Lung (tissue), 17 donors: ENCODE measurements at places on chromosomes 1 and 21.

DNA sequence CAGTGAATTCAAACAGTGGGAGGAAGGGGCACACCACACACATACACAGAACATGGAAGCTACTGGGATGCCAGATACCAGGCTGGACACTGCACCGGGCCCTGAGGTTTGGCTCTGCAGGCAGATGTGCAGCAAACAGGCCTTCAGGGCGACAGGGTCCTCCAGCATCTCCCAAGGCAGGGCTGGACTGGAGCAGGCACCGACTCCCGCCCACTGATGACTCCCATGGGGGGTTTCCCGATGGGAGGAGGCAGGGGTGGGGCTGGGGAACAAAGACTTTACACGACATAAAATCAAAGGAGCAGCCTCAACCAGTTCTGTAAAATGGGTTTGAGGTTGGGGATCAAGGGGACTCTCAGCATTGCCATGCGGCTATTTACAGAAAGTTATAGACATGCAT, 118.1 kb downstream of the SYT2 start:
- no peak for DNase-seq

DNA sequence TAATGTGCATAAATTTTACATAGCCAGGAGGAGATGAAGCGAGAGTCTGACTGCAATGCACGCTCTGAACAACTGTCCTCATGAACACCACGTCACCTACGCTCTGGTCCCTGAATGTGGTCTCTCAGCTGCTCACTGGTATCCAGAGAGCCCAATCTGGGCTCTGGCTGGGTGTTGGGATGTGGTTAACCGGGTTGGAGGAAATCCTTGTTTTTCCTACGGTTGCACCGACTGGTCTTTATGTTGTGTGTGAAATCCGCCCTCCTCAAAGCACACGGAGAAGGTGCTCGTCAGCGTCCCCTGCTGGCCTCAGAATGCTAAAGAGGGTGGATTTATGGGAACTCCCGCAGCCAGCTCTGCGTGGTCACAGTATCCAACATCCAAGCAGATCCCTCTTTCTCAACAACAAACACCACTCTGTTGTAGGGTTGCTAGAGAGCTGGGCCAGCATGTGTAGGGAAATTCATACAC, 51.8 kb upstream of the FAM89A start:
- DNase-seq, result no peak

DNA sequence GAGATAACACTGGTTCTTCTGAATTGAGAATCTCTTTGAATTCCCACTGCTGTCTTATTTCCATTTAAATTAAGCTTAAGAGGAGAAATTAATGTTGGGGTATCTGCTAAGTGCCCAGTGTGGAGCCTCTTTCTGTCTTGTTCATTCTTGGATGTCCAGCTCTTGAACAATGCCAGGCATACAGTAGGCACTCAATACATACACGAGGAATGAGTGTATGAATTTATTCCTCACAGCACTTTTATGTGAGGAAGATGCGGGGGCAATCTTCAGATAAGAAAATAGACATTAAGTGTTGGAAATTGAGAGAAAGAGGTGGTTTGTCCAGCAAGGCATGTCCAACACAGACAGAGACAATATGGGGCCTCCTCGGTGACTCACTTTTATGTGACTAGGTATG, 11.8 kb upstream of the ATF3 start:
- DNase-seq, result no peak

DNA sequence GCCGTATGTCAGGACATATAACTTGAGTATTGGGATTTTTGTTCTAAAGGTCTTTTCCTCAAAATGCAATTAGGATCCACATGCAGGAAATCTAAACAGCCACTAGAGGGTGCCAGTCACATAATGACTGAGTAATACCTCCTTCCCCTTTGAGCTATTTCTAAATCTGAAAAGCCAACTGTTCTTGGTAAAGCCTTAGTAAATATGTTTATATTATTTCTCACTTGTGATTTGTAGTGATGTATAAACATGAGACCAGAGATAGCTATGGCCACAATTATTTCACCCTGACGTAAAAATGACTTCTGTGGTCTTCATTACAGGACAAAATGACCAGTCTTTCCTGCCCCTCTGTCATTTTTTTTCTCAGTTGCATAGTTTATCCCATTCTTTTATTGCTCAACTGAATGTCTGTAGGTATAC, 41.0 kb upstream of the DR1 start:
- DNase-seq, result peak; percentile 84

DNA sequence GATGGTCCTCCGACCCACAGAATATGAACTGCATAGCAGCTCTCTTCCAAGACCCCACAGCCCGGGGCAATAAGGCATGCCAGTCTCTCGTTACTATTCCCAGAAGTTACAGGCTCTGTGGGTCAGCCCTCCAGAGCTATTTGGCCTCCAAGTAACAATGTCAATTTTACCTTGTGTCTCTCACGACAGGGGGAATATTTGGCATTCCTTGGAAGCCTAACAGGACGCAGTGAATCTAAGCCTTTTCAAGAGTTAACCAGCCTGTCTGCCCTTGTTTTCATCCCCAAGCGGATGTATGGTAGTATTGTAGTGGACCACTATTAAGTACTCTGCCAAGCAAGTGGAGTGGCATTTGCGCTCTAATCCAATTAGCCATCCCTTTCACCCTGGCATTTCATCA, 24.4 kb upstream of the GNG4 start:
- no peak for DNase-seq
